ENCODE measurements at places on chromosomes 3 and 15. TPM values are rescaled to one million over a fixed set of nuclear protein-coding genes. Genes with fewer than 3 reads are reported as not detected.

The SLITRK3 gene
- total RNA-seq: not detected

The XCR1 gene
- not detected for total RNA-seq

The SYNM gene
- 24.5 TPM for total RNA-seq

The P3H2 gene
- 220 TPM for total RNA-seq

The ALG1L2 gene
- total RNA-seq: 0.91 TPM

The WWTR1 gene
- 198 TPM for total RNA-seq

The CMSS1 gene
- total RNA-seq: 18.3 TPM

The MESP2 gene
- total RNA-seq: 0.78 TPM

The IL5RA gene
- total RNA-seq: not detected

The GOLGA8M gene
- total RNA-seq: 1.0 TPM

The CKMT1B gene
- not detected for total RNA-seq

The FANCD2OS gene
- total RNA-seq: not detected

The GPR62 gene
- total RNA-seq: 0.11 TPM

The EEFSEC gene
- 6.0 TPM for total RNA-seq

The ALDH1A3 gene
- 24.4 TPM for total RNA-seq

The ZNF660 gene
- 3.2 TPM for total RNA-seq

The GOLGA6L9 gene
- 1.4 TPM for total RNA-seq

The XPC gene
- 37.8 TPM for total RNA-seq

The PCLAF gene
- 56.4 TPM for total RNA-seq

The MOBP gene
- not detected for total RNA-seq

The KBTBD8 gene
- 7.3 TPM for total RNA-seq

The PDIA5 gene
- 101 TPM for total RNA-seq

Measured in articular chondrocyte of knee joint (primary cell).